ENCODE measurements at places on chromosomes 3 and 15. TPM values are rescaled to one million over a fixed set of nuclear protein-coding genes. Genes with fewer than 3 reads are reported as not detected.
A peak's percentile ranks its signal among the peaks of the same experiment; 100 is the strongest.

DNA sequence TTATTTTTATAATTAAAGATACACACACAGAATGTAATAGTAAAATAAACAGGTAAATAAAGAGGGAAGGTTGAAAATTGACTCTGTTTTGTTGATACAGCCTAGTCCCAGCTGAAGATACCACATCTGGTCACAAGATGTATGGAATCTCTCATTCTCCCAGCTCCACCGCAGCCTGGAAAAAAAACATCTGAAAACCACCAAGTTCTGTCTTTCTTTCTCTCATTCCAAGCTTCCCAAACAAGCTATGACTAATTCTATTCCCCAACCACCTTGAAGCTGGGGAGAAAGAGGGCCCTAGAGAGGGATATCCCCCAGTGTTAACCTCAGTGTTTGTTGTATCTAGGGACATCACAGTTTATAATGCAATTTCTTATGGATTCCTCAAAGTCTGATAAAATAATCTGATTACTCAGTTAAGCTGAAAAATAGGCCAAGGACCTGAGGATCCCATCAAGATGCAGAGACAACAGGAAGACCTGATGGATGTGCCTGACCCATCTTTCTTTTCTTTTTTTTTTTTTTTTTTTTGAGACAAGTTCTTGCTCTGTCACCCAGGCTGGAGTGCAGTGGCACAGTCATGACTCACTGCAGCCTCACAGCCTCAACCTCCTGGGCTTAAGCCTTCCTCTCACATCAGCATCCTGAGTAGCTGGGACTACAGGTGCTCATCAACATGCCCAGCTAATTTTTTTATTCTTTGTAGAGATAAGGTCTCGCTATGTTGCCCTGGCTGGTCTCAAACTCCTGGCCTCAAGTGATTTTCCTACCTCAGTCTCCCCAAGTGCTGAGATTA lies 38.1 kb downstream of the SRGAP3 start:
- no peak overlapping the region for H3K4me3 ChIP-seq
- peaks cover 47% of the 10 kb centered on the region for H3K27me3 ChIP-seq
- no peaks in the 10 kb centered on the region for H3K36me3 ChIP-seq
- DNase-seq = no peak

GRCh38 chr3:187545366-187545765 lies 124.8 kb downstream of the SST start:
- no peaks in the 10 kb centered on the region for H3K36me3 ChIP-seq
- H3K27me3 ChIP-seq = peaks cover 5% of the 10 kb centered on the region
- H3K4me1 ChIP-seq = no peaks in the 10 kb centered on the region
- DNase-seq = no peak
- no peak overlapping the region for H3K27ac ChIP-seq

GRCh38 chr15:85671156-85671555 lies 123.6 kb downstream of the KLHL25 start:
- no peak overlapping the region for H3K4me3 ChIP-seq
- H3K36me3 ChIP-seq = no peaks in the 10 kb centered on the region
- H3K4me1 ChIP-seq = no peaks in the 10 kb centered on the region
- H3K27ac ChIP-seq = no peak overlapping the region

DNA sequence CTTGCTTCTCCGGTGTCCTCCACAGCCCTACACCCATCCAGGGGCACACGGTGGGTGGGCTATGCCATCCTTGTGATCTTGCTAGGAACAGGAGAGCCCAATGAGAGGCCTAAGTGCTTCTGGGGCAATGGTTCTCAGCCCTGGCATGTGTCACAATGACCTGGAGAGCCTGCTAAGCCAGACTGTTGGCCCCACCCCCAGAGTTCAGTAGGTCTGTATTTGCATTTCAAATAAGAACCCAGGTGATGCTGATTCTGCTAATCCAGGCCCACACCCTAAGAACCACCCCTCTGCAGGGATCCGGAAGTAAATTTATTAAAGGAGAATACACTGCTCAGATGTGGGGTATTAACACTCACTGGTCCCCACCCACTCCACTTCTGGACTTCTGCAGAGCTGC lies 57.9 kb downstream of the RORA start:
- DNase-seq = no peak
- H3K4me1 ChIP-seq = no peaks in the 10 kb centered on the region
- H3K27ac ChIP-seq = no peak overlapping the region
- no peaks in the 10 kb centered on the region for H3K27me3 ChIP-seq

AKAP13 gene
- 2.6 TPM for total RNA-seq

GRCh38 chr3:53726643-53727042 lies 119.6 kb downstream of the CHDH start:
- no peak for DNase-seq
- no peak overlapping the region for H3K27ac ChIP-seq
- H3K27me3 ChIP-seq = peaks cover 4% of the 10 kb centered on the region
- H3K36me3 ChIP-seq = no peaks in the 10 kb centered on the region

DNA sequence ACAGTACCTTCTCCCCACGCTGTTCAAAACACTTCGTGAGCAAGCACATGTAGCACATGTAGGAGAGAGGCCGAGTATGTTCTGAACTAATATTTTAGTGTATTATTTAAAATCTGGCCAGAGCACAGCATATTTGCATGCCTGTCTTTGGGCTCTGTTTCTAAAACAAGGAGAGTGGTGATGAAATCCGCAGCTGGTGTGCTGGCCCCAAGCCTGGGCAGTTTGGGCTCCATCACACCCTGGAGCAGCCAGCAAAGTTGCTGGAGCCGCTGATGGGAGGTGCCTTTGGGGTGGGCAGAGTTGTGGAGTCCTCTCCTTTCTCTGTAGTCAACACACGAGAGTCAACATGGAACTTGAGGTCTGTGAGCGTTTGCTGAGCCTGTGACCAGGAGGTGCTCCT lies 116.6 kb downstream of the SLCO3A1 start:
- no peak overlapping the region for H3K27ac ChIP-seq
- no peaks in the 10 kb centered on the region for H3K4me1 ChIP-seq
- no peak for DNase-seq
- H3K36me3 ChIP-seq = no peaks in the 10 kb centered on the region
- no peak overlapping the region for H3K4me3 ChIP-seq

NRG4 gene
- 1.5 TPM for total RNA-seq

DNA sequence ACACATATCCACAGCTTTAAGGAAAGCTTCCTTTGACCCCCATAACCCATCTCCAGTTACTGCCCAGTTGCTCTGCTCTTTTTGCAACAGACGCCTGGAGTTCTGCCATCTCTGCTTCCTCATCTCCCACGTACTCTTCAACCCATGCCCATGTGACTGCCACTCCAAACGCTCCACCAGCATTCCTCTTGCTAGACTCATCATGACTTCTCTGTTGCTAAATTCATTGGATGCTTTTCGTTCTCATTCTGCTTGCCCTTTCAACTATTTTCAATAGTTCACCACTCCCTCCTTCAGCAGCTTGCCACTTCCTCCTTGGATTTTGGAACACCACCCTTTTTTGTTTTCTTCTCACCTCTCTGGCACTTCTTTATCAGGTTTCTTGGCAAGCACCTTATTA lies 2.7 kb upstream of the KNSTRN start:
- H3K4me1 ChIP-seq = peaks cover 21% of the 10 kb centered on the region
- no peak overlapping the region for H3K4me3 ChIP-seq
- DNase-seq = no peak
- H3K27ac ChIP-seq = peak overlapping the region; percentile 11
- H3K36me3 ChIP-seq = peaks cover 7% of the 10 kb centered on the region

ISLR2 gene
- not detected for total RNA-seq

PIGB gene
- total RNA-seq = 12.8 TPM

GRCh38 chr3:194272861-194273742 lies 78.0 kb downstream of the CPN2 start:
- DNase-seq = no peak
- no peaks in the 10 kb centered on the region for H3K27me3 ChIP-seq
- H3K4me1 ChIP-seq = peaks cover 2% of the 10 kb centered on the region
- no peak overlapping the region for H3K4me3 ChIP-seq
- no peak overlapping the region for H3K27ac ChIP-seq

ZSCAN2 gene
- total RNA-seq = 6.8 TPM

BMF gene
- total RNA-seq = 0.56 TPM

FSD2 gene
- total RNA-seq = not detected

GRCh38 chr3:106161246-106161645 lies 292.4 kb upstream of the CBLB start:
- H3K27me3 ChIP-seq = no peaks in the 10 kb centered on the region
- H3K4me3 ChIP-seq = no peak overlapping the region
- no peaks in the 10 kb centered on the region for H3K36me3 ChIP-seq
- DNase-seq = no peak
- H3K4me1 ChIP-seq = no peaks in the 10 kb centered on the region

DNA sequence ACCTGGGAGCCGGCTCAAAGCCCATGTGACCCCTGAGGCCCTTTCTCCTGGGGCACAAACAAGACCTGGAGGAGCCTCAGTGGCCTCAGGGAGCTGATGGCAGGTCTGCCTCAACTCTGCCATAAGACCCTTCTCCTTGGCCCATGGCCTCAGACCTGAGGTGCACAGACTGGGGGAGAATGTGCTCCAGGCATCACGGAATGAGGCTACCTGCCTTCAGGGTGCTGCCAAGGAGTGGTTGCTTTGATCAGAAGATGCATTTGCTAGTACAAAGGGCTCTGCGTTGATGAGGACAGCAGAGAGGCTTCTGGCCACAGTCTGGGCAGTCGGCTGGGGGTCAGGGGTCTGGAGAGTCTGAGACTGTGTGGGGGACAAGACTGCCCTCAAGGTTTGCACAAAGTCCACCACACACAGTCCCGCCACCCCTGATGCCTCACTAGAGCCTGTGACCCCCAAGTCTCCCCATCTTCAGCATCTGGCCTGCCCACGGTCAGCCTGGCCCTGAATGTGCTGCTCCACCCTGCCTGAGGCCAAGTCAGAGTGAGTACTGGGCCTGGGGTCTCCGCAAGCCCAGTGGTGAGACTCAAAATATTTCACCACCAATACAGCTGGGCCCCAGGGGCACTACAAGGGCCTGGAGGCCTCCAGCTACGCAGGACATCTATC lies 26.6 kb downstream of the ALDH1L1 start:
- H3K4me1 ChIP-seq = peaks cover 5% of the 10 kb centered on the region
- no peak overlapping the region for H3K27ac ChIP-seq

GRCh38 chr3:195451373-195452015 lies 8.7 kb upstream of the ACAP2 start:
- DNase-seq = no peak
- H3K4me3 ChIP-seq = no peak overlapping the region
- peaks cover 18% of the 10 kb centered on the region for H3K4me1 ChIP-seq
- H3K27ac ChIP-seq = no peak overlapping the region
- no peaks in the 10 kb centered on the region for H3K27me3 ChIP-seq

GRCh38 chr3:45946875-45947274 lies 3.6 kb downstream of the CXCR6 start:
- H3K36me3 ChIP-seq = peaks cover 58% of the 10 kb centered on the region
- H3K27ac ChIP-seq = no peak overlapping the region
- H3K27me3 ChIP-seq = no peaks in the 10 kb centered on the region

GRM2 gene
- not detected for total RNA-seq

PLA2G4F gene
- 0.02 TPM for total RNA-seq

GRCh38 chr3:10529809-10530208 lies 24.4 kb upstream of the ATP2B2 start:
- no peak for DNase-seq
- no peak overlapping the region for H3K4me3 ChIP-seq
- H3K4me1 ChIP-seq = 0 out of 2 replicates have a peak, but pooled peaks cover 4% of the 10 kb centered on the region
- no peaks in the 10 kb centered on the region for H3K36me3 ChIP-seq
- H3K27me3 ChIP-seq = peaks cover 55% of the 10 kb centered on the region

ATP10A gene
- total RNA-seq = 0.04 TPM

- peaks cover 14% of the 10 kb centered on the region for H3K36me3 ChIP-seq
- no peaks in the 10 kb centered on the region for H3K27me3 ChIP-seq
- H3K4me1 ChIP-seq = peaks cover 23% of the 10 kb centered on the region
- no peak for DNase-seq
- no peak overlapping the region for H3K27ac ChIP-seq
- no peak overlapping the region for H3K4me3 ChIP-seq
Observed at GRCh38 chr15:28921336-28921735, 35.6 kb downstream of the APBA2 start.

- no peak overlapping the region for H3K27ac ChIP-seq
- no peaks in the 10 kb centered on the region for H3K36me3 ChIP-seq
- H3K4me1 ChIP-seq = peaks cover 26% of the 10 kb centered on the region
- H3K27me3 ChIP-seq = peaks cover 21% of the 10 kb centered on the region
- no peak overlapping the region for H3K4me3 ChIP-seq
Observed at GRCh38 chr3:128469556-128469955, 2.9 kb upstream of the DNAJB8 start.

GOLGA8M gene
- total RNA-seq = not detected

DNA sequence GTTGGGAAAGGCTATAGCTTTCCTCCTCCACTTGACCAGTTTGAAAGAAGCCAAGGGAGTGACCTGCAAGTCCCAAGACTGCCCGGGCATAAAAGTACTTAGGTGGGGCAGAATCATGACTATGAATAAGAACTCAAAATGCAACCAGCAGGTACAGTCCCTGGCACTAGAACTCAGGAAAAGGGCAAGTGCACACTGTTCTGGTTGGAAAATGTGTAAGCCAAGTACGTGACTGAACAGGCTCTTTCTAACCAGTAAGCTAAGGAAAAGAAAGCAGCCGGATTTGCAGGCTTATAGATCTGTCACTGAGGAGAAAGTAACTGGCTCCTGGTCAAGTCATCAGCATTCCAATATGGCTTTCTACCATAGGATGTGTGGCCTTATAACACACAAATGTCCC lies 101.2 kb upstream of the SLC4A7 start:
- H3K4me1 ChIP-seq = no peaks in the 10 kb centered on the region
- H3K36me3 ChIP-seq = no peaks in the 10 kb centered on the region
- no peak overlapping the region for H3K27ac ChIP-seq
- no peak overlapping the region for H3K4me3 ChIP-seq

DNA sequence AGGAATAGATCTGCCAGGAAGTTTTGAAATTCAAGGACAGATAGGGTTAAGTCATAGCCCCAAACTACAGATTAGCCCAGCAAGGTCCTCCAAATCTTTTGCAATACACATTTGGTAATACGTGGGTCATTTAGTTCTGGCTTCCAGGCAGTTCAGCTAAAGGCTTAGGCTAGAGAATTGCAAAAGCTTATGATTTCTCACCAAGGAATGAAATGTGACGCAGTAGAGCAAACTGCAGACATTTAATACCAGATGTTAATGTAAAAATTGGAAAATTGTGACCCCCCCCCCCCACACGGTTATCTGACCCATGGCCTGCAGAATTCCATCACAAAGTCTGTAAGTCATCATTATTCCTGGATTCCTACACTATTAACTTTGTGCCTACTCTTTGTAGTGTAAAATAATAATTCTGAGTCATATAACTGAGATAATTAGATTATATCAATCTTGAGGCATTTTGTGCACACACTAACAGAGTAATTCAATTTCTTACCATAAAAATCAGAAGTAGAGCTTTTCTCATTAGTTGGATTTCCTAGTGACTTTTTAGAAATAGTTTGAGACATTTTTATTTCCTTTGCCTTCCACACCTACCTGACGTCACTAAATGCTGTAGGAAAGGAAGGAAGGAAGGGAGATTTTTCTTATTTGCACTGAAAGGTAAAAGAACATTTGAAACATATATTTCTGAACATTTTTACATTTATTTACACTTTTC lies 235.2 kb downstream of the DTWD1 start:
- H3K27me3 ChIP-seq = no peaks in the 10 kb centered on the region
- H3K36me3 ChIP-seq = no peaks in the 10 kb centered on the region
- H3K27ac ChIP-seq = no peak overlapping the region
- no peak for DNase-seq
- no peaks in the 10 kb centered on the region for H3K4me1 ChIP-seq

Data from K562 (cell line).